ENCODE measurements at places on chromosomes 2 and 18.

DNA sequence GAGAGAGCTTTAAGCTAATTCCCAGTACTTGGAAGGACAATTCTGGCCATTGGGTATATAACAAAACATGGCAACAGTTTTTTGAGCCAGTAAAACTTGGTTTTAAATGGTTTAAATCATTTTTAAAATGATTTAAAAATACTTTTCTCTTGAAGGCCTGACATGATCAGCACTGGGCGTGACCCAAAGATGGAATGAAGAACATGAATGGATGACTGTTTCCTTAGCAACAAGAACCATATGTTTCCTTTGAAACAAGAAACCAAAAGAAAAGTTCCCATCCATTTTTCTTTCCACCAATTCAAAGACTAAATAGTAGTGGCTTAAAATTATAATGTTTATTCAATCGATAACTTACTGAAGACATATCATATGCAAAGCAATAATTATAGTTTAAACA, 348.3 kb upstream of the FIGN start:
- no peak for DNase-seq

- DNase-seq: no peak
Observed at GRCh38 chr2:7987992-7988391, 693.9 kb upstream of the ID2 start.

DNA sequence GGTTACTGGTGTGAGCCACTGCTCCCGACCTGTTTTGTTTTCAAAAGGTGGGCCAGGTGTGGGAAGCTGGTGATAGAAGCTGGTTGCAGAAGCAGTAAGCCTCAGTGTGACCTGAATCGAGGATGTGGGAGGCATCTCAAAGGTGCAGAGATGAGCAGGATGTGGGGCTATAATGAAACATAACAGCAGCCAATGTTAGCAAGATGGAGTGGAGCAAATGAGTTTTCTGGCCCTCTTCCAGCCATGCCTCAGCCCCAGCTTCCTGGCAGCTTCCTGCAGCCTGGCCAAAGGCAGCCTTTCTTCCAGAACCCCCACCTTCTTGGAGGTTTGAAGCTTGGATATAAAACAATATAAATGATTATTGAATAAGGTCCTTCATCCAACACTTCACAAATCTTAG, 184.8 kb downstream of the NCK2 start:
- no peak for DNase-seq

- DNase-seq: peak; percentile 17
Observed at GRCh38 chr2:145753041-145753608, 1233.2 kb upstream of the ZEB2 start.

- no peak for DNase-seq
Observed at GRCh38 chr2:238938401-238939055, 90.6 kb downstream of the TWIST2 start.

DNA sequence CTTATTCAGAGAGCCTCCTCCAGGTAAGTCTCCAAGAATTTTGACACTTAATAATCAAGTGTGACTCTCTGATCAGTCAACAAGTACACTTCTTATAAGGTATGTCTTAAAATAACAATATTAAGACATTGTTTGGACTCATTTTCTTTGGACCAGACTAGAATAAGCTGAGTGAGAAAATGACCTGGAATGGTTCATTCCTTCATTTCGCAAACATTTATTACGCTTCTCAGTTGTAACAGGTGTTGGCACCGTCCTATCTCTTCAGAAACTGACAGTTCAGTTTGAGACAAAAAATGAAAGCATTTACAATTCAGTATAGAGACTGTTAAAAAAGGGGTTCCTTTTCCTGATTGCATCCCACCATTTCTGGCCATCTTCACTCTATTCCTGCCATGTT, 46.6 kb downstream of the TSPYL6 start:
- DNase-seq: no peak

- peak; percentile 48 for DNase-seq
Observed at GRCh38 chr2:200305797-200306195, 697 bp upstream of the SPATS2L start.

Data from Ammon's horn (tissue), 1 donor.